ENCODE measurements at places on chromosomes 13 and 19.

DNA sequence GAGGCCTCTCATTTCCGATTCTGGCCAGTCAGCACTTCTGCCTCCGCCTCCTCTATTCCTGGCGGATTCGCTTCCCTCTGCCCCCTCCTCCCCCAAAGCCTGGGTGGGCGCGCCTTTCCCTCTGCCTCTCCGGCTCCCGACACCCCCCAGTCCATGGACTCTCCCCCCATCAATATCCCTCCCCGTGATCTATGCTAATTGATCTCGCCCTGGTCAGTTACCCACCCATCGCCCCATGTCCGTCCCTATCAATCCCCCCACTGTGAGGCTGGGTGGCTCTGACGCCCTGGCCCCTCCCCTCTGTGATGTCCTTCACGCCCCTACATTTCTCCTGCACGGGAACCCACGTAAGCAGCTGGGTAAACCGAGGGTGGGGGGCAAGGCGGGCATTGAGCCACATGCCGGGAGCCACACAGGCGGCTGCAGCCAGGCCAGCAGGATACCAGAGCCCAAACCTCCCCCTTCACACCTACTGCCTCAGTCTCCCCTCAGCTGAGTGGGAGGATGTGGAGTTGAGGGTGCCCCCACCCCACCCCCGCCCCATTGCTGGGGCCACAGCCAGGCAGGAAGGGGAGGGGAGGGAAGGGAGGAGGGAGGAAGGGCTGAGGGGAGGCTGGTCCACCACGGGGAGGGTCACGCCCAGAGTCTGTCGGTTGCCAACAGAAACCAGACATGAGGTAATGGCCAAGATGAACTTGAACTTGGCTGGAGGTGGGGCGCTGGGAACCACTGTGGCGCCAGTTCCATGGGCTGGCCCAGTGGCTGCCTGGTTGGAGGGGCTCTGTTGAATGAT, 21.0 kb downstream of the SMIM24 start:
- DNase-seq = peak; percentile 57

GRCh38 chr19:5149508-5149907, 180.6 kb downstream of the KDM4B start:
- no peak for DNase-seq

DNA sequence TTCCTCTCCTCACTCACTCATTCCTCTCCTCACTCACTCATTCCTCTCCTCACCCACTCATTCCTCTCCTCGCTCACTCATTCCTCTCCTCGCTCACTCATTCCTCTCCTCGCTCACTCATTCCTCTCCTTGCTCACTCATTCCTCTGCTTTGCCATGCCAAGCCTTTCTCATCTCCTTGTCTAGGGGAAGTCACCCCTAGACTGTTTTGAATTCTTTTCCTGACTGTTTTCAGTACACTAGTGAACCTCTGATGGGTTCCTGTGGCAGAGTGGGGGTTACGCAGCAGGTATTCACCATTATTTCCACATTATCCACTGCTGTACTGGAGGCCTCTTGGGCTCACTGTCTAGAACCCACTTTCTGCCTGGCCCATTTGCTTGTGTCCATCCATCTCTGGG, 1.2 kb downstream of the CYP4F8 start:
- no peak for DNase-seq

GRCh38 chr13:42334329-42334706, 62.4 kb downstream of the AKAP11 start:
- DNase-seq = no peak

DNA sequence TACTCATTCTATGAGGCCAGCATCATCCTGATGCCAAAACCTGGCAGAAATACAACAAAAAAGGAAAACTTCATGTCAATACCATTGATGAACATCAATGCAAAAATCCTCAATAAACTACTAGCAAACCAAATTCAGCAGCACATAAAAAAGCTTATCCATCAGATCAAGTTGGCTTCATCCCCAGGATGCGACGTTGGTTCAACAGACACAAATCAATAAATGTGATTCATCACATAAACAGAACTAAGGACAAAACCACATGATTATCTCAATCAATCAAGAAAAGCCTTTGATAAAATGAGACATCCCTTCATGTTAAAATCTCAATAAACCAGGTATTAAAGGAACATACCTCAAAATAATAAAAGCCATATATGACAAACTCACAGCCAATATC, 134.3 kb downstream of the UGGT2 start:
- DNase-seq = no peak

DNA sequence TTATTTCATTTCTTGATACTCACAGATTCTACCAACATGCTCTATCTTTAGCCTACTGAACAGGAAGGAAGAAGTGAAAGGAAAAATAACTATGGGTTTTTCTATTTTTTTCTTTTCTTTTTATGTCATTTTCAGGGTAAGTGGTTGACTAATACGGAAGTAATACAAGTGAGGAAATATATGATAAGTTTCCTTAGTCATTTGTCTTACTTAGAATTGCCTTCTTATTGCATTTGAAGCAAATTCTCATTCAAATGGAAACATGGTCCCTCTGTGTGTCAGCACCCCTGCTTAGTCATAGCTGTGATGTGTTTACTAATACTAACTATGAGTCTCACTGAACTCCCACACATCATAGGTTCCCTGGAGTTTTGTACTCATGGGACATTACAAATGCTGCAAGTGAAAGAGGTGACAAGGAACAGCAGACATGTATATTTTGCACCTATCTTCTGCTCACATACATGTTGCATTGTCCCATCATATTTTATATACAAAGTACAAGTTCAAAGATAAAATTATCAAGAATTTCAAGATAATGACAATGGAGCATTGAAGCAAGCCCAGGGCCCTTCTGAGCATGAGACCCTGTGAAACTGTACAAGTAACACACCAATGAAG, 60.1 kb downstream of the DCT start:
- no peak for DNase-seq

DNA sequence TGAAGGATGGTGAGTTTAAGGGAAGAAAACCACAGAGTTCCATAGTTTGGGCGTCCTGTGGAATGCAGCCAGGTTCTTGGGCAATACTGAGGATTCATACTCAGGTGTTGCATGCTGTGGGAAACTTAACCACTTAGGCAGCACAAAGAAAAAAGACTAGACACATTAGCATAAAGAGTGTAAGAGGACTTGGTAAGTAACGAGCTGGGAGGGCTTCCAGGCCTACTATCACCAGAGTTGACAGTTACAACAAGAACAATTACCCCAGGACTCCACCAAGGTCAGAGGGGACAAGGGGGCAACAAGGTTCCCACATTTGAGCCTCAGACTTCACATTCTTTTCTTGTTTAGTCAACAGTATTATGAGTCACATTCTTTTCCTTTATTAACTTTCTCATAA, 33.2 kb downstream of the KCTD12 start:
- no peak for DNase-seq

DNA sequence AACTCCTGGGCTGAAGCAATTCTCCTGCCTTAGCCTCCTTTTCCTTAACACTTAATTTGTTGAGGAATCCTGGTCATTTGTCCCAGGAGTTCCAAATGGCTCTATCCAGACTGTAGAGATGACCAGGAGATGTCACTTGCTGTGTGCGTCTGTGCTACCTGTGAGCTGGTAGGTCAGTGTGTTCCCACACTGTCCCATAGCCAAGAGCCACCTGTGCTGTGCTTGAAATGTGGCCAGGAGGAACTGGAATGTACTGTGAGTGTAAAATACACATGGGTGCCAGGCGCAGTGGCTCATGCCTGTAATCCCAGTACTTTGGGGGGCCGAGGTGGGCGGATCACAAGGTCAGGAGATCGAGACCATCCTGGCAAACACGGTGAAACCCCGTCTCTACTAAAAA, 29.4 kb upstream of the KDM4B start:
- DNase-seq = no peak

- no peak for DNase-seq
Measured at GRCh38 chr19:50475101-50475568, 1.2 kb upstream of the EMC10 start.

DNA sequence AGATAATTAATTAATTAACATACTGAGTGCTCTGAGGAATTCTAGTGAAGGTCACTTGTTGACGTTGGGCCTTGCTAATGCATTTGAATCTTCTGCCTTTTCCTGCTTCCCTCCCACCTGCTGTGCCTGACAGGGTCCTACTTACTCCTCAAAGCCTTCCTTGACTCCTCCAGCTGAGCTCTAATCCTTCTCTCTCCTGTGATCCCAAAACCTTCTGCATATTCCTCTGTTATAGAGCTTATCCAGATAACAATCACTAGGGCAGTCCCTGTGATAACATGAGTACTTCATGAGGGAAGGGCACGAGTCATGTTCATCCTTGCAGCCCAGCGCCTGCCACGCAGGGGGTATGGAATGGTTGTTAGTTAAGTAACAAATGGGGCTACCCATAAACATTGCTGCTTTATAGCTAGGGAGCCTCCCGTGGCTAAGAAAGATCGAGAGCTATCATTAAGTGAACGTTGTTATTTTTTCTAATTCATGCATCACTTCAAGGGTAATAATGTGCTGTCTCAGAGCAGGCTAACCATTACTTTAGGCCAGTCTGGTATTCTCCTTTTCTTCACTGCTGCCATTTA, 19.1 kb upstream of the SPATA13 start:
- no peak for DNase-seq

DNA sequence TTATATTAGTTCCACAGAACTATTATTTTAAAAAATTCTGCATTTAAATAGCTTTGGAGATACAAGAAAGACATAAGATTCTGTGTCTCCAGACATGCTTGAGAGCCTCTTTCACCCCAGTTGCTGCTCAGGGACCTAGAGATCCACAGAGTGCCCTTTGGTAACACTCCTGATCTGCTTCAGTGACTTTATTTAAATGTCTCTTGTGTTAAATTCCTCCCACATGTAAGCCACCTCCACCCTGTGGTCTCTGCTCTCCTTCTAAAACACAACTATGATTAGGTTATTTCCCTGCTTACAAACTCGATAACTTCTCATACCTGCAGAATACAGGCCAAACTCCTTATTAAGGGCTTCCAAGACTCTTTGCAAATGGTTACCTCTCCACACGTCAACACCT, 141.0 kb downstream of the RFC3 start:
- DNase-seq = no peak

- no peak for DNase-seq
Measured at GRCh38 chr13:67554286-67554685, 324.1 kb upstream of the PCDH9 start.

- no peak for DNase-seq
Measured at GRCh38 chr13:110811771-110812120, 98.2 kb downstream of the ING1 start.

DNA sequence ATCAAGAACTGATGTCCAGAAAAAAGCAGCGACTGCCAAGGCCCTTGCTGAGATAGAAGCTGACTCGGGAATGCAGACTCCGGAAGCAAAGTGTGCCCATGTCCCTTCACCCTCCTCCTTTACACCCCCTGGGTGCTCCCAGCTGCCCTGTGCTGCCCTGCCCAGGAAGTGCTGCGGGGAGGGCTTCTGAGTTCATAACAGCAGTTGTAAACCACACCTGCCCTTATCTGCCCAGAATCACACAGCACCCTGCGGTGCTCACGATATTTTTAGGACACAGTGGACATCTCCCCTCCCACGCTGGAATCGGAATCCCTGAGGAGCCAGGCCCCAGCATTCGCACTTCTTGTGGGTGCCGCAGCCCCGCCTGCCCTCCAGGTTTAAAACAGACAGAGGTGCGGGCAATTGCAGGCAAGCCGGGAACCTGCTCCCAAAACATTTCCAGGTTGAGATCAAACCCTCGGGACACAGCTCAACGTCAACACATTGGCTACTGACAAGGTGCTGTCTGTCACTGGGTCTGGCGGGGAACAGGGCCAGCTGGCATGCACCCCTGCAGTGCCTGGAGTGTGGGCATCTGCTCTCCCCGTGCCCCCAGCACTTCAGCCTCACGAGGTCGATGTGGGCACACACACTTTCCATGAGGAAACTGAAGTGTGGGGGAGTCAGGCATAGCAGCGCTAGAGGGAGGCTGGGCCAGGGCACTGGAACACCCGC, 36.8 kb downstream of the RAB20 start:
- no peak for DNase-seq

- DNase-seq = no peak
Measured at GRCh38 chr19:3125900-3126524, 9.8 kb upstream of the GNA15 start.

DNA sequence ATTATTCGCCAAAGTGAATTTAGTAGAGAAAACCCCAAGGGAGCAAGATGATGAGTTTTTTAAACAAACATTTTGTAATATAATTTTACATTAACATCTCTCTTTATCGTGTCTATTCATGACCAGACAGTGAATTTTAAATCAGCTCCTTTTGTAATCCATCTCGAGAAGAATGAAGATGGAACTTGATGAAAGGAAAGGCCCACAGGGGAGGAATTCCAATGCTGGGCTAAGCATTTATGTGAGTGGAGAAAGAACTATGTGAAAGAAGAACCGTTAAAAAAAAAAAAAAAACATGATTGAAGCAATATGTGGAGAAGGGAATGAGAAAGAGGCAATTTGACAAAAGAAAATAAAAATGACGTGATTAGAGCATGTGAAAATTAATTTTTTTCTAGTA, 170.6 kb downstream of the KCTD12 start:
- DNase-seq = no peak

DNA sequence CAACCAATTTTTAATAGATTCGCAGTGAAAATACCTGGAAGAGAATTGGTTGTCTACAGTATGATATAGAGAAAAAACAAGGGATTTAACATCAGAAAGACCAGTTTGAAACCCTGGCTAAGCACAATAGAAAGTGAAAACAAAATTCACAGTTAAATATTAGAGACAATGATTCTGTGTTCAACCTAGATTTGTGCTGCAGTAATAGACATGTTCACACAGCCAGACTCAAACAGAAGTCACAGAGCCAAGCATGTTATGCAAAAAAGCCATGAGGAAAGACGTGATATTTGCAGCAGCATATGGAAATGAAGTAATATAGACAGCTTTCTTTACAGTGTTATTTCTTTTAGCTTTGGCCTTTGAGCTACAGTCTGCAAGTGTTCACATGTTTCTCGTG, 48.1 kb downstream of the SCEL start:
- DNase-seq = no peak

DNA sequence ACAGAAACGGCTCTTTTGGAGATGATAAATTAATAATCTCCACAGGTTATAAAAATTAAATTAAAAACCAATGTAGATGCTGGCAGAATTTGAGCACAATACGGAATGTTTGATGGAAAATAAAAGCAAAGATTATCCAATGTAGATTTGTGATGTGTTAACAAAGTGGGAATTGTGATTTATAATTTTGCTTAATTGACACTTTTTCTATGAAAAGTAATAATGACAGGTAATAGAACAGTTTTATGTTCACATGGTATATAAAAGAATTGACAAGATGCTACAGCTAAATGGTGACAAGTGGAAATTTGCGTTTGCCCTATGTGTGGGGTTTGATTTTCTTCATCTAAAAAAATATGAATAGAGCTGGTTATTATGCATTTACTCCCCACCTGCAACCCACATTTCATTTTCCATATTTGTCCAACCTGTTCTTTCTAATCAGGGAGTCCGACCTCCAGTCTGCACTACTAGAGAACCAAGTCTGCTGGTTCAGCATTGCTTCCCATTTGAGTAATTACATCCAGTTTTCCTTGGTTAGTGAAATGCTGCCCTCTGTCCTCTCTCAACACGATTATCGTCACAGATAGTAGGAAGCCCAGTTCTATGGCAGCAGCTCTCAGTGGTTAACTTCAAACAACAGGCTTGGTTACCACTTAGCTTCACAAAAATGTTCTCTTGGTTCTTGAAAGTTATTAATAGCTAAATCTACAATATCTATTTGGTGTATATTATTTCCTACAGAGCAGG, 61.4 kb upstream of the SLITRK1 start:
- DNase-seq = no peak

- DNase-seq = no peak
Measured at GRCh38 chr19:1859331-1859781, 4.0 kb downstream of the KLF16 start.

- no peak for DNase-seq
Measured at GRCh38 chr19:57363688-57364181, 384 bp downstream of the TRAPPC2B start.

- DNase-seq = no peak
Measured at GRCh38 chr13:89227356-89227755, 1556.2 kb downstream of the SLITRK5 start.
